ENCODE measurements at places on chromosomes 3 and 15.
A peak's percentile ranks its signal among the peaks of the same experiment; 100 is the strongest.

DNA sequence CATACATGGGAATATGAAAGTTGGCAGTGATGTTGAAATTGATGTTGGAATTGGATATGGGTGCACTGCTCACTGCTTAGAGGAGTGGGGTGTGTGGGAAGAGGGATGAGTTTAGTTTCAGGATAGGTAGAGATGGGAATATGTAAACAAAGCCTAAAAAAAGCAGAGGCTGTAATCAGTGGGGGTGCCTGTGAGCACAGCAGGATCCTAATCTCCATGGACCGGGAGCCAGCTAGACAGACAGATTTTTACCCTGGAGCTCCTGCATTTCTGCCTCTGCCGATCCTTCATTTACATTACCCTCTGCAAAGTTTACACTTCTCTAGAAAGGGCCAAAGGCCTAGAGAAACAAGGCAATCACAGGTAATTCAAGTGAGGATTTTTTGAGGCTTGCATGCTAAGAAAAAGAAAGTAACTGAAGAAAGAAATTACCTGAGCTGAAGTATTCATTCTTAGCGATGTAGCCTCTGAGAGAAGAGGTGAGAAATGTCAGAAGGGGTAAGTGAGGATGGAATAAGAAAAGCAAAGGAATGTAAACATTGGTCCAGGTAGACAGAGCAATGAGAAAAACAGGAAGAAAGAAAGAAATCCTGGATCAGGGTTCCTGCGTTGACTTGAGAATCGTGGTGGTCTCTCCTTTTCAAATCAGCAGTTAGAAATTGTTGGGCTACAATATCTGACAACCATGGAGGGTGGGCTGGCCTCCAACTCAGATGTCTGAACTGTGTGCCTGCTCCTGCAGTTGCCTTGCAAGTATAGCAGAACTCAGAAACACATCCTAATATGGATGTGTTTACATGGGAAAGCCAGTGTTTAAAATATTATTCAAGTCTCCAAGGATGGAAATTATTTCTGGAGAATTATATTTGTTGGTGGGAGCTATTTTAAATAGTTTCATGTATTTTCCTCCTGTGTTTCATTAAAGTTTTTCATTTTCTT lies 79.8 kb downstream of the CRTC3 start:
- DNase-seq = no peak

GRCh38 chr15:70053001-70053715 lies 44.6 kb downstream of the TLE3 start:
- DNase-seq = peak; percentile 11

- DNase-seq = no peak
Observed at GRCh38 chr3:128557531-128558280, 64.7 kb upstream of the GATA2 start.

DNA sequence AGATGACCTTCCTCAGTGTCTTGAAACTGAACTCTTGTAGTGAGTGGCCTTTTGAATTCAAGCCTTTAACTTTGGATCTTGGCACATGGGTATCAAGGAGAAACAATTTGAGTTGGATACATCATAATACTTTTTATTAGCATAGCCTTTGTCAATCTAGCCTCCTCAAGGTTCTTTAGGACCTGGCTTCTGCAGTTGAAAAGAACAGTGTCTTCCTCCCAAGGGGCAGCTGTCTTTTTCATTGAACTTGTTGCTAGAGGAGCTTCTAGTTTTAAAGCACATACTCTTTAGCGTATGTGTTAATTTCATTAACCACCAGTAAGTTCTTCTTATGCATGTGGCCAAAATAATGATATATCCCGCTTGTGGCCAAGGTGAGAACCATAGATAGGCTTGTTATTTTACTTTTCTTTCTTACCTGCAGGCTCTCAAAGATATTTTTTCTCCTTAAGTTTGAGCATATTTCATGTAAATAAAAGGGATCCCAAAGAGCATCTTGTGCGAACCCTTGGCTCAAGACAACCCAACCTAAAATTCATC lies 83.2 kb downstream of the GHSR start:
- DNase-seq = no peak

DNA sequence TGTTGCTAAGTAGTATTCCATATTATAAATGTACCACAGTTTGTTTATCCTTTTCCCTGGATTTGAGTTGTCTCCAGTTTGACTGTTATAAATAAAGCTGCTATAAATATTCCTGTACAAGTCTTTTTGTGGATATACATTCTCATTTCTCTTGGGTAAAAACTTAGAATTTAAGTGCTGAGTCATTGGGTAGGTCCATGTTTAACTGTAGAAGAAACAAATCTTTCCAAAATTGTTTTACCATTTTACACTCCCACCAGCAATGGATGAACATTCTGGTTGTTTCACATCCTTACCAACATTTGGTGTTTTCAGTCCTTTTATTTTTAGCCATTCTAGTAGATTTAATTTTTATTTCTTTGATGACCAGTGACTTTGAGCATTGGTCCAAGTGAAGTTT lies 74.0 kb upstream of the TNFAIP8L3 start:
- DNase-seq = no peak

GRCh38 chr3:189567766-189568420 lies 63.3 kb upstream of the TP63 start:
- no peak for DNase-seq

All from activated naive CD4-positive, alpha-beta T cell treated with anti-CD3 and anti-CD28 coated beads, Interleukin-2, amount 10 ng/mL, durations not matched to agents 7 days and 5 days (primary cell).